Astrocyte (in vitro differentiated cells and primary cell): ENCODE measurements at places on chromosomes 7 and 10. TPM values are rescaled to one million over a fixed set of nuclear protein-coding genes. Genes with fewer than 3 reads are reported as not detected.

DNA sequence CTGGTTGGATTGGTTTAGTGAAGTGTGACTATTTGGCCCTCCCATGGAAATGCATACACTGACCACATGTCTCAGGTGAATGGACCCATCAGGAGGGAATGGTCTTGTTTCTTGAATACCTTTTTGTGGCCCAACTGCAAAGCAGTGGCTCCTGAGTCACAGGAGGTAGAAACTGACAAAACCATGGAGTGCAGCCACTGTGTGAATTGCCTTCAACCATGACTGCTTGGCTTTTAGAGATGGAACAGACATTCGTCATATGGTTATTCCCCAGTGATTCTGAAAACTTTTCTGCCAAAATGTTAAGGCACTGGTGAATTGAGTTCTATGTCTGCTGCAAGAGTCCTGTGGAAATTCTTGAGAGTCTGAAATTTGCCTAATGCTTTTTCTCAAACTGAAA is 64.7 kb downstream of the CDK14 start:
- no peak overlapping the region for H3K27ac ChIP-seq
- H3K27me3 ChIP-seq: no peaks in the 10 kb centered on the region
- H3K4me1 ChIP-seq: peaks cover 11% of the 10 kb centered on the region
- no peak overlapping the region for H3K4me3 ChIP-seq

- H3K4me1 ChIP-seq: peaks cover 5% of the 10 kb centered on the region
- no peak overlapping the region for H3K27ac ChIP-seq
- H3K27me3 ChIP-seq: no peaks in the 10 kb centered on the region
- no peak for DNase-seq
- H3K36me3 ChIP-seq: no peaks in the 10 kb centered on the region
- no peak overlapping the region for H3K4me3 ChIP-seq
Observed at GRCh38 chr10:44948642-44949041, 11.0 kb upstream of the RASSF4 start.

DNA sequence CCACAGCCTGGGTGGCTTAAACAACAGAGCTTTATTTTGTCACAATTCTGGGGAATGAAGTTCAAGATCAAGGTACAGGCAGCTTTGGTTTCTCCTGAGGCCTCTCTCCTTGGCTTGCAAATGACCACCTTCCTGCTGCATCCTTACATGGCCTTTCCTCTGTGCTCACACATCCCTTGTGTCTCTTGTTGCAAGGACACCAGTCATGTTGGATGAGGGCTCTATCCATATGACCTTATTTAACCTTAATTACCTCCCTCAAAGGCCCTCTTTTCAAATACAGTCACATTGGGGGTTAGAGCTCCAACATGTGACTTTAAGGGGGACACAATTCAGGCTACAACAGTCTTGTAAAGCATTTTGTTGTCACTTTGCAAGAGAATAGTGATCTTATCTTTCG is 65.0 kb upstream of the PLXNA4 start:
- H3K4me1 ChIP-seq: no peaks in the 10 kb centered on the region
- no peaks in the 10 kb centered on the region for H3K36me3 ChIP-seq
- no peak for DNase-seq
- H3K27me3 ChIP-seq: peaks cover 3% of the 10 kb centered on the region
- no peak overlapping the region for H3K27ac ChIP-seq
- no peak overlapping the region for H3K4me3 ChIP-seq

- H3K4me3 ChIP-seq: no peak overlapping the region
- H3K4me1 ChIP-seq: peaks cover 13% of the 10 kb centered on the region
- no peaks in the 10 kb centered on the region for H3K36me3 ChIP-seq
- H3K27me3 ChIP-seq: no peaks in the 10 kb centered on the region
- H3K27ac ChIP-seq: no peak overlapping the region
Observed at GRCh38 chr10:77889277-77889903, 37.2 kb downstream of the DLG5 start.

The RADIL gene
- 0.22 and 0.86 TPM in 2 replicates for total RNA-seq

The CLRN3 gene
- total RNA-seq: not detected in 2 replicates

The PROSER2 gene
- total RNA-seq: 10.3 and 12.1 TPM in 2 replicates

The THAP5 gene
- 18.8 and 21.9 TPM in 2 replicates for total RNA-seq

GRCh38 chr10:59234194-59234593 is 57.8 kb downstream of the PHYHIPL start:
- no peaks in the 10 kb centered on the region for H3K27me3 ChIP-seq
- no peak overlapping the region for H3K27ac ChIP-seq
- peak; percentile 6 for DNase-seq
- H3K36me3 ChIP-seq: no peaks in the 10 kb centered on the region
- no peaks in the 10 kb centered on the region for H3K4me1 ChIP-seq
- no peak overlapping the region for H3K4me3 ChIP-seq

The NUTM2A gene
- total RNA-seq: 0.79 and 1.2 TPM in 2 replicates

- H3K4me1 ChIP-seq: peaks cover 11% of the 10 kb centered on the region
- H3K27ac ChIP-seq: no peak overlapping the region
- no peaks in the 10 kb centered on the region for H3K36me3 ChIP-seq
Observed at GRCh38 chr10:71509444-71509843, 112.7 kb downstream of the CDH23 start.

The ZNF503 gene
- total RNA-seq: 11.1 and 11.9 TPM in 2 replicates

- DNase-seq: no peak
- H3K36me3 ChIP-seq: no peaks in the 10 kb centered on the region
- no peak overlapping the region for H3K4me3 ChIP-seq
- no peak overlapping the region for H3K27ac ChIP-seq
- H3K27me3 ChIP-seq: no peaks in the 10 kb centered on the region
- H3K4me1 ChIP-seq: peaks cover 25% of the 10 kb centered on the region
Observed at GRCh38 chr7:131000873-131001272, 266.9 kb upstream of the KLF14 start.

GRCh38 chr10:51001587-51001986 is 72.7 kb upstream of the PRKG1 start:
- H3K4me1 ChIP-seq: peaks cover 2% of the 10 kb centered on the region
- H3K36me3 ChIP-seq: no peaks in the 10 kb centered on the region
- no peaks in the 10 kb centered on the region for H3K27me3 ChIP-seq
- DNase-seq: no peak
- H3K27ac ChIP-seq: peak overlapping the region; percentile 80

GRCh38 chr7:147968046-147968610 is 622.4 kb upstream of the C7orf33 start:
- no peak overlapping the region for H3K4me3 ChIP-seq
- no peak for DNase-seq
- H3K4me1 ChIP-seq: no peaks in the 10 kb centered on the region
- H3K27me3 ChIP-seq: no peaks in the 10 kb centered on the region

- H3K4me3 ChIP-seq: no peak overlapping the region
- no peak overlapping the region for H3K27ac ChIP-seq
- H3K36me3 ChIP-seq: no peaks in the 10 kb centered on the region
Observed at GRCh38 chr10:49642311-49642710, 28.5 kb downstream of the CHAT start.

DNA sequence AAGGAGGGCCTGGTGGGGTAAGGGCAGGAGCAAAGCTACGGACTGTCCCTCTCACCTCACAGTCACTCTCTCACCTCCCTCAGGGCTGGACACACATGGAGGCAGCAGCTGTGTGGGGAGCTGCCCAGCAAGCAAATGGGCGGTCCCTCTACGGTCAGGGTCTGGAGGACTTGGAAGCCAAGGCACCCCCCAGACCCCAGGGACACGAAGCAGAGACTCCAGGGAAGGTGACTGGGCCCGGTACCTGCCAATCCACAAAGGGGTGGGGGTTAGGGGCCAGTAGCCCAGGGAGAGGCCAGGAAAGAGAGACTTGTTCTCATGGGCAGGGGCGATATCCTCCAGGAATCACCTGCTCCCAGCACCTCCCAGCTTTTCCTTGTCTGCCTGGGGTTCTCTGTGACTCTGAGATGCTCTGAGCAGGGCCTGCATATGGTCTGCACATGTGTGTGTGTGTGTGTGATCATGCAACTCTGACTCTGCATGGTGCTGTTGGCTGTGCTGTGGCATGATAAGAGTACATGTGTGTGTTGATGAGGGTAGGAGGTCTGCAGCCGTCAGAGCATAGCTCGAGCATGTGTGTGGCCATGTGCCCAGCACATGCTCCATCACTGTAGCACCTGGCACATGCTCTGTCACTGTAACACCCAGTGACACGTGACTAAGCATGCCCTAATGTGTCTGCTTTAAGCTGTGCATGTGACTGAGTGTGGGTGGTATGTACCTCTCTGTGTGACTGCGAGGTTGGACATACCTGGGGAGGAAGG is 4.6 kb upstream of the LDB3 start:
- no peak overlapping the region for H3K27ac ChIP-seq
- DNase-seq: no peak
- H3K36me3 ChIP-seq: no peaks in the 10 kb centered on the region
- no peaks in the 10 kb centered on the region for H3K27me3 ChIP-seq
- H3K4me3 ChIP-seq: no peak overlapping the region
- H3K4me1 ChIP-seq: peaks cover 10% of the 10 kb centered on the region

DNA sequence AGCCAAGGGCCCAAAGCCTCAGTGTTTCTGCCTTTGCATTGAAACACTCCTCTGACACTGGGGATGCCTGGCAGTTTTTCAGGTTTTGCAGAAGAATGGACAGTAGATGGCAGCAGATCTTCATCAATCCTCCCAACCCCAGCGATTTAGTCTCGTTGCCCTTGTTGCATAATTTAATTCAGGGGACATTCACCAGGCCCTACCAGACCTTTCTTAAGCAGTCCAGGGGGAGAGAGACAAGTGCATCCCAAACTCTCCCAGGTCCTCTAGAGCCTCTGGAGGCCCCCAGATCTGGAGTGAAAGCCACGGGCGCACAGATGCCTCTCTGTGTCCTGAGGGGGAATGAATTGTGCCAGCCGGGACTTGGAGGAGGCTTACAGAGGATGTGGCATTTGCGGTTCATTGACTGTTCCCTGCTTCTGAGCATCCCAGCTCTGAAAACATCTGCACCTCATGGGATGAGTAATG is 29.6 kb downstream of the MINDY4 start:
- H3K4me3 ChIP-seq: no peak overlapping the region
- H3K36me3 ChIP-seq: no peaks in the 10 kb centered on the region
- no peak overlapping the region for H3K27ac ChIP-seq
- peaks cover 53% of the 10 kb centered on the region for H3K4me1 ChIP-seq
- DNase-seq: peak; percentile 47

GRCh38 chr7:69388452-69389137 is 209.7 kb upstream of the AUTS2 start:
- H3K27ac ChIP-seq: no peak overlapping the region
- peak; percentile 50 for DNase-seq
- no peaks in the 10 kb centered on the region for H3K4me1 ChIP-seq
- H3K36me3 ChIP-seq: no peaks in the 10 kb centered on the region

DNA sequence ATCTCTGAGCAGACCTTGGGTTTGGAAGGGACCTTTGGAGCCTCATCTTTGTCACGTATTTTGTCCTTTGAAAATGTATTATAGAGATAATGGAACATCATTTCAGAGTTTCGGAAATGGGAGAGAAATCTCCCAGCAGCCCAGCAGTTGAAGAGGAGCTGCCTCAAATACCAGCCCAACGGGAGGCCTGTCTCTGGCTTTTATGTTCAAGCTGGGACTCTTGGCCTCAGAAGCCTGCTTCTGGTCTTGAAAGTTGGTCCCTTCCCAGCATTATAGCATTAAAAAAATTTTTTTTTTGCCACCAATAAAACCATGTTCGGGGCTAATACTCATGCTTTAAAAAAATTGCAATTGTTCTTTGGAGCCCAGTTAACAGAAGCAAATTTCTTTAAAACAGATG is 73.4 kb upstream of the CTBP2 start:
- peaks cover 21% of the 10 kb centered on the region for H3K4me1 ChIP-seq
- H3K27me3 ChIP-seq: no peaks in the 10 kb centered on the region
- H3K36me3 ChIP-seq: no peaks in the 10 kb centered on the region
- DNase-seq: no peak

The APBB1IP gene
- total RNA-seq: 0.23 TPM in 1 of 2 replicates, not detected in the other

DNA sequence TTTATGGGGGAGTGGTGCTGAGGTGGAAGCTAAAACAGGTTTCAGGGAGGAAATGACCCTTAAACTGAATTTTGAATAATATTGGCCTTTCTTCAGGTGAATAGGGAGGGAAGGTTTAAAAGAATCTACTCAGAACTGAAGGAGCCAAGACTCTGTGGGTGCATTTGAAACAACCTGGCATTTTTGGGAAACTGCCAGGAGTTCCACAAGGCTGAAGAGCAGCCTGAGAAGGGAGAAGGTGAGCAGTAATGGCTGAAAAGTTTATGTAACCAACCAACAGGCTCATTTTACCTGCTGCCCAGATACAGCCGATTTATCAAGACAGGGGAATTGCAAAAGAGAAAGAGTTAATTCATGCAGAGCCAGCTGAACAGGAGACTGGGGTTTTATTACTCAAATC is 4.0 kb upstream of the PANK1 start:
- H3K27ac ChIP-seq: no peak overlapping the region
- DNase-seq: no peak
- peaks cover 22% of the 10 kb centered on the region for H3K4me1 ChIP-seq

GRCh38 chr7:157691586-157692459 is 355.0 kb downstream of the DNAJB6 start:
- no peak overlapping the region for H3K27ac ChIP-seq
- peaks cover 32% of the 10 kb centered on the region for H3K27me3 ChIP-seq
- H3K4me1 ChIP-seq: peaks cover 15% of the 10 kb centered on the region

The OR9A2 gene
- total RNA-seq: not detected in 2 replicates

- DNase-seq: no peak
- H3K27me3 ChIP-seq: no peaks in the 10 kb centered on the region
- H3K27ac ChIP-seq: no peak overlapping the region
- H3K4me3 ChIP-seq: no peak overlapping the region
- H3K36me3 ChIP-seq: no peaks in the 10 kb centered on the region
Observed at GRCh38 chr7:33444511-33444910, 315.1 kb downstream of the BBS9 start.

The RAMP3 gene
- total RNA-seq: not detected in 2 replicates

DNA sequence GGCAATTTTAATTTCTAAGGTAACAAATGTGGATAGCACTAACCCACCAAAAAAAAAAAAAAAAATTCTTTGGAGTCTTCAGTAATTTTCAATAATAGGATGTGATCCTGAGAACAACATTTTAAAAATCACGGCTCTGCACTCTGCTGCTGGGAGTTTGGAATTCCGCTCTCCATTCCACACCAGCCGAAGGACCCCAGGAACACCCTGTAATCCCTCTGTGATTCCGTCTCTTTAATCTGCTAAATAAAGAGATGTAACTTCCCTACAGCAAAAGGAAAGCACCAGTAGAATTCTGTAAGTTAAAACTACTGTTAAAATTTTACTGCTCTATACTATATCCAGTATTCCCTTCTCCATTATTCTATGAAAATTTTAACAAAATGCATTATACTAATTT is 284.5 kb downstream of the PTPRN2 start:
- DNase-seq: no peak
- H3K36me3 ChIP-seq: no peaks in the 10 kb centered on the region
- H3K27me3 ChIP-seq: no peaks in the 10 kb centered on the region
- peaks cover 4% of the 10 kb centered on the region for H3K4me1 ChIP-seq
- no peak overlapping the region for H3K4me3 ChIP-seq
